ENCODE measurements at places on chromosomes 7 and 10.

GRCh38 chr7:11540271-11540761 lies 291.7 kb downstream of the THSD7A start:
- DNase-seq = no peak

DNA sequence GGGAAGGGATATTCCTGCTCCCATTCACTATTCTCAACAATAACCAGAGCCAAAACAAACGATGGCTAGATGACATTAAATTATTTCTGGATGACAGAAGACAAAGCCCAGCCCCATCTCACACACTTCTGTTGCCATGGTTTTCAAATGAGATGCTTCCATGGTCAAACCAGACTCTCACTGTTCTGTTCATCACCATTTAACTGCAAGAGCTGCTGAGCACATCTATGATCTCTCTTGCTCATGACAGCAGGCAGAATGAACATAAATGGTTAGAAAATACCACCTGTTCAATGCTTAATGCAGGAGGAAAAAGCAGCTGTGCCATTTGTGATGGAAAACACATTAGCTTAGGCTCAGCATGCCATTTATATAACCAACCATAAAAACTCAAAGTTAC lies 758.6 kb upstream of the ZWINT start:
- DNase-seq = no peak

GRCh38 chr10:110672580-110672919 lies 28.4 kb downstream of the RBM20 start:
- DNase-seq = no peak

DNA sequence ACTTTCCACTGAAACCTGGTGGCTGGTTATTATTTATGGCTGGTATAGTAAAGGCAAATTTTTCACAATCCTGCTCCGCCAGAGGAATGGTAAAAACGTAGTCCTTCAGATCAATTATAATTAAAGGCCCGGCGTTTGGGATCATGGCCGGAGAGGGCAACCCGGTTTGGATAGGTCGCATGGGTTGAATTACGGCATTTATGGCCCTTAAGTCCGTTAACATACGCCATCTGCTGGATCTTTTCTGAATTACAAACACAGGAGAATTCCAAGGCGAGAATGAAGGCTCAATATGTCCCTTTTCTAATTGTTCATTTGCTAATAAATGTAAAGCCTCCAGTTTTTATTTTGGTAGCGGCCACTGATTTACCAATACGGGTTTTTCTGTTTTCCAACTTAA lies 11.3 kb upstream of the TAS2R3 start:
- DNase-seq = no peak

DNA sequence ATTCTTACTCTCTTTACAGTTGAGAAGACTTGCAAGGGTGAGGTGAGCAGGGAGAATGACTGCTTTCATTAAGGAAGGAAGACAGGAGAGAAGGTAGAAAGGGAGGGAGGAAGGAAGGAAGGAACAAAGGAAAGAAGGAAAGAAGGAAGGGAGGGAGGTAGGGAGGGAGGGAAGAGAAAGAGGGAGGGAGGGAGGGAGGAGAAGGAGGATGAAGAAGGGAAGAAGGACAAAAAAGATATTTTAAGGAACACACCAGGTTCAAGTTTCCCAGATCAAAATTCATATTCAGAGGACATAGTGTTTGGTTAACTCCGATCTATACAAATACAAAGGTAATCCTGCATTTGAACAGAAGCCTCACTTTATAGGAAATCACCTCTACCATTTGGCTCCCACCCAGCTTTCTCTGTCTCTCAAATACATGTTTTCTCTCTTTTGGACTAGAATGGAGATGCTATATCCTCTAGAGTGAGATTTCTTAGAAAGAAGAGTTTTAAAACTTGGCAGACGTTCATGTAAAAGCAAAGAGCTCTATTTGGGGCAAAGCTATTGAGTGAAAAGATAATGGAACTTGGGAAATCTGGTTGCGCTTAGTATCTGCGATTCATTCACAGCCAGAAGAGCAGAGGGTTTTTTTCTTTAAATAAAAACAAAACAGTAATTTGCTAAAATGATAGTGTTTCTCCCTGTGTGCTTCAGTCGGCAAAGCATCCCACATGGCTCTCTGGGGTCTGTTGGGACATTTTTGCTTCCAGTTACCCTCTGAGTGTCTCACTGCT lies 261.9 kb upstream of the LYZL1 start:
- no peak for DNase-seq

GRCh38 chr7:11557627-11558026 lies 274.4 kb downstream of the THSD7A start:
- no peak for DNase-seq

- no peak for DNase-seq
These were observed 49.4 kb downstream of the AKR1D1 start for GRCh38 chr7:138125598-138126111.

DNA sequence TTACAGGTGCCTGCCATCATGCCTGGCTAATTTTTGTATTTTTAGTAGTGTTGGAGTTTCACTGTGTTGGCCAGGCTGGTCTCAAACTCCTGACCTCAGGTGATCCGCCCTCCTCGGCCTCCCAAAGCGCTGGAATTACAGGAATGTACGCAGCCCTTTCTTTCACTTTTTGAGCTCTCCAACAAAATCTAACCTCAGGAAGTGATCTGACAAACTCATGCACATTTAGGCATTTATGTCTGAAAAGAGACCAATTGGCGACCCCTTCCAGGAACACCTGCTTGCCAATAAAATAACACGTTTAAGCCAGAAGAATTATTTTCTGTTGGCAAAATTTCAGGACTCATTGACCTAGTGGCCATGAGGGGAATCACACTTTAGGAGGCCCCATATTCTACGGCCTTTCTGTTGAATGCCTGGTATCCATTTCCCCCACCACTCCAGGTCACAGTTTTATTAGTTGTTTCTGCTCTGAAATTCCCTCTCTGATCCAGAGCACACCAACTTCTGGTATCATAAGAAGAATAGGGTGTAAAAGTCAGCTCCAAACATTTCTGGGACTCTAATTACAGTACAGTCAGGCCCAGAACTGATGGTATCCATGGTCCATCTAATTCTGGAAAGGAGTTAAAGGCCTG lies 65.8 kb upstream of the FRMD4A start:
- DNase-seq = no peak

DNA sequence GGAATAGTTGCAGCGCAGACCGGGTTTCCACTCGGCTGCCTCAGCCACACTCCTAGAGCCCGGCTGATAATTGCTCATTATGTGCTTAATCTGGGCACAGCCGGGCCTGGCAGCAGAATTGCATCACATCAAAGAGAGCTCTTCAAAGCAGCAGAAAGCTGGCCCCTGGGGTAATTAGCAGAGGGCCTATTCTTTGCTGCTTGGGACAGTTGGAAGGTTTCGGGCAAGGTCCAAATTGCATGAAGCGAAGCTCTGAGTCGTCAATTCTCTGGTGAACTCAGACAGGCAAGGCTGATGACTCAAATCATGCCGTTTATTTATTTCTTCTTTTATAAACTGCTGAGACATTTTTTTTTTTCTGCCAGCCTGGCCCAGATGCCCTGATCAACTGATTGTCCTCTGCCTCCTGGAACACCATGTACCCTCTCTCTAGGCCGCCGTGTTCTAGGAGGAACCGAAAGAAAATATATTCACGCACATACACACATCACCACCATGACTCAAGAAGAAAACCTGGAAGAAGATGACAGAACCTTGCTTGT lies 242.2 kb downstream of the RAB11FIP2 start:
- no peak for DNase-seq

DNA sequence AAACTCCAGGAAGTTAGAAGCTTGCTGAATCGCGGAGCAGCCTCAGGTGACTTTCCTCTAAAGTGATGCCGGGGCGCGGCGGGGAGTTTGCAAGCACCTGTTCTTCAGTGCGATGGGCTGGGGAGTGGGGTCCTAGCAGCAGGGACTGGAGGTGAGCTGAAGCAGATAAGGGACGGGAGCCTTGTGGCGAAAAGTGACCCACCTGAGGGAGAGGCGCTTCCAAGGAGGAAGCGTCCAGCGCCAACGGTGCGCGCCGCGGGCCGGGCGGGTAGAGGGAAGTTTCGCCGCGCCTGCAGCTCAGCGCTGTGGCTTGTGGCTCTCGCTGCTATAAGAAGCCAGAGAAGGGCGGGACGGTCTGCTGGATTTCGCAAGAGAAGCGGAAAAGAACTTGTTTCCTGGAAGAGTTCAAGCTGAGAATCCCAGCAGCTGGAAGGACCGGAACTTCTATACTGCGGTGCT lies at the start of gene STEAP4:
Gene STEAP4, minus strand, starts transcription at position 305 of the 459 bp plus-strand sequence. CDS start 22,625 bp downstream, outside the sequence.
- no peak for DNase-seq

- DNase-seq = no peak
These were observed 54.2 kb downstream of the FOXP2 start for GRCh38 chr7:114468844-114469243.

DNA sequence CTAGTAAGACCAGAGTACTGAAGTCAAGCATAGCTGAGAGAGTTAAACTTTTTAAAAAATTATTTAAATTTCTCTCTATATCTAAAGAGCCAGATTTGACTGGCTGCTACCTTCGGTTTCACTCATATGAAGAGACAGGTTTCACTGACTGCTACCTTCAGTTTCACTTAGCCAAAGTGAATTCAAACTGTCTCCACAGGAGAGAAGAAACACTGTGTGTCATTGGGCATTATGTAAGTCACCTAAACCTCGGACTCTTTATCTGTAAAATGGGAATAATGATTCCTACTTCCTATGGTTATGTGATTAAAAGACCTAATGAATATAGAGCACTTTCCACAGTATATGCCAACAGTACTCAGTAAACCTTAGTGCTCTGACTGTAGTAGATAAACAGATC lies 41.6 kb upstream of the MET start:
- no peak for DNase-seq

DNA sequence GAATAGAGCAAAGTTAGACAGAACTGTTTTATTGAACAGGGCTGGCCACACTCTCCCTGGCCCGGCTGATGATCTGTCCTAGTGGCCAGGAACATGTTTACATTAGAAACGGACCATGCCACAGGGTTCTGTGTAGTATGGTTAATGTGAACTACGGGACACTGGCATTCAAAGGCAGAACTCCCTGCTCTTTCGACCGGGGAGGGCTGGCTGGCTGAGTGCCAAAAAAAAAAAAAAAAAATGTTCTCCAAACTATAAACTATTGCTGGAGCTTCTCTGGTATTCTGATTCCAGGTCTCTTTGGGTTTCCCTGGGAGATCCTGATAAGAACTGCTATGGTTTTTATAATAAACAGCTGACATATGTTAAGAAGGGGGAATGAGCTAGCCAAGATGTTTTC lies 1262.6 kb upstream of the SORCS1 start:
- DNase-seq = no peak

DNA sequence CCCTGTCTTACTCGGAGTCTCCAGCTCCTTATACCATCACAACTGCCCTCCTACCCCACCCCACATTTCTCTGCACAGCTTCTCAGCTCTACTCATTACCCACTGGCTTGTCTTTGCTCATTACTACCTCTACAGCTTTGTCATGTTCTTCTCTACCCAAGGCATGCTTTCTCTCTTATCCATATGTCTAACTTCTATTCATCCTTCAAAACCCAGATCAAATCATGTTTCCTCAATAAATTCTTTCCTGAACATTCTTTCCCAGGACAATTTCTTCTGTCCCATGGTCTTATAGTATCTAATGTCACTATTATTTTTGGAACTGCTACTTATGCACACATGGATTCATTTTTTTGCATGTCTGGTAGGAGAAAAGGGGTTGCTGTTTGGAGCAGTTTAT lies 231.4 kb downstream of the PTEN start:
- DNase-seq = no peak

GRCh38 chr10:114654822-114655575 lies 3.1 kb downstream of the ABLIM1 start:
- DNase-seq = no peak

DNA sequence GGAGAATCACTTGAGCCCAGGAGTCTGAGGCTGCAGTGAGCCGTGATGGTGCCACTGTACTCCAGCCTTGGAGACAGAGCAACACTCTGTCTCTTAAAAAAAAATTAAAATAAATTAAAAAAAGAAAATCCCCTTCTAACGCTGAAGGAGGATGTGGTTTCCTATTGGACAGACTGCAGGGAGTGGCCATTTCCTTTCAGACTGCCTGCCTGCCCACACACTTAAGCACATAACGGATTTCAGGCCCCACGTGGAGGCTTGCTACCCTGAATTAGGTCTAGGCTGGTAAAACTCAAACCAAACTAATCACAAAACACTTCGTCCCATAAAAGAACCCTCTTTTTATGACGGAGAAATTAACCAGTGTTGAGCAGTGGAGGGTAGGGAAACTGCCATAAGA lies 34.0 kb downstream of the GATA3 start:
- DNase-seq = no peak

DNA sequence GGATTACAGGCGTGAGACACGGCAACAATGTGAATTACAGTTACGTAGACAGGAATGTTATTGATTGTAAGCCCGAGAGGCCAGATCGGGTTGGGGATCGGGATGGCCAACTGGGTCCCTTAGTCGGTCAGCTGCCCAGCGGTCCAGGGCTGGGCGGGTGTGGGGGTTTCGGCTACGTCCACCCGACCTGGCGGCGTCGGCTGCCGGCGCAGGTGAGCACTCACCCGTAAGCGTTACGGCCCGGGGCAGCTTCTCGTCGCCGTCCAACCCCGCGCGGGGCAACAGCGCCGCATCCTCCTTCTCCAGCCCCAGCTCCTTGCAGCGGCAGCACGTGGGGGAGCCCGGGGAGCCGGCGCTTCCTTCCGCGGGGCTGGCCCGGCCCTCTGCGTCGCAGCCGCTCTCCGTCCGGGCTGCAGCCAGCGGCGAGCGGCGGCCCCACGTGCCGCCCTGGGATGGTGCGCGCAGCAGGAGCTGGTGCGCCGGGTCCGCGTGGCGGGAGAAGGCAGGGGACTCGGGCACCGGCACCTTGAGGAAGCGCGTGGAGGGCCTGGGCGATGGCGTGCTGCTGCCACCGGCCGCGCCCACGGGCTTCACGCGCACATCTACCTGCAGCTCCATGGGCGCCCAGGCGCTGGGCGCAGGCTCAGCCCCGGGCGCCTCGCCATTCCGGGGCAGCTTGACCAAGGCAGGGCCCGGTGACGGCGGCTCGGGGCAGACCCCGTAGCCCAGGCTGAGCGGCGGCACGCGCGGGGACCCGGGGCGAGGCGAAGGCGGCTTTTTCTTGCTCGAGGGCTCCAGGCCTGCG lies 609 bp downstream of the KLRG2 start:
- no peak for DNase-seq

GRCh38 chr7:1533255-1533546 lies 2.7 kb downstream of the MAFK start:
- no peak for DNase-seq

- DNase-seq = no peak
These were observed 348.8 kb downstream of the GALNT17 start for GRCh38 chr7:71480791-71481190.

DNA sequence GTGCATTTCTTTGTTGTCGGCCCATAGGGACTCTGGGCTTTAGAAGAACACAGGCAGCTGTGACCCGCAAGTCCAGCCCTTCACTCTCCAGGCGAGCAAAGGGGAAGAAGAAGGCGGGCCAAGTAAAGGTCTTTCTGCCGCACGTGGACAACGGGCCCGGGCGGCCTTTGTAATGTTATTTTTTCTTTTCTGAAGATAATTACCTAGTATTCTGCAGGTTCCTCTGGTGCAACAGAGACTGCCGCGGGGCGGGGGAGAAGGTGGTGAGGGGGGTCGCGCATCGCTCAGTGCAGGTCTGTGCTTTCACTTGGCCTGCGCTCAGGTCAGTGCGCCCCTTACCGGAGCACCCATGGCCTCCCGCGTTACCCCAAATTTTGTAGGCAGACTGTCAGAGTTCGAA lies 7.1 kb upstream of the TBX20 start:
- no peak for DNase-seq
